Osteoblast (primary cell): ENCODE measurements at places on chromosomes 5 and 9. TPM values are rescaled to one million over a fixed set of nuclear protein-coding genes. Genes with fewer than 3 reads are reported as not detected.

BARHL1 gene
- total RNA-seq, result not detected in 2 replicates

NRARP gene
- under 0.01 TPM in 2 replicates for total RNA-seq

S1PR3 gene
- 2.7 and 3.3 TPM in 2 replicates for total RNA-seq

C8G gene
- total RNA-seq, result 1.2 TPM in 1 of 2 replicates, not detected in the other

MARCOL gene
- not detected in 2 replicates for total RNA-seq

- no peak for DNase-seq
Measured at GRCh38 chr9:31146485-31147166, 1237.8 kb upstream of the ACO1 start.

DNA sequence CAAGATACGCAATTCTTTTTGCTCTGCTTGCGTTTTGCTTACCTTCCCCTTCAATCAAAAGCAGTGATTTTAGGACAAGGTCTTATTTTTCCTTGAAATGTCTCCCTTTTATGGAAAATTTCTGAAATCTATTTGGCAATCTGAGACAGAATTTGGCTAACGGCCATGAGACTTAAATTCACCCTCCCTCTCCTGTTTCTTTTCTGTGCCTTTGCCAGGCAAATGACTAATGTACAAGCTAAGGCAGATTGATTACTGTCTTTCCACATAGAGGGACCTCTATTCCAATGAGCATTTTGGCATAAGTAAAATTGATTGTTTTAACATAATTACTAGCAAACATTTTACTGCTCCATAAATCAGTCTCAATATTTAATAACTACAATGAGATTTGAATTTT, 31.7 kb downstream of the FAM81B start:
- DNase-seq, result no peak

DNA sequence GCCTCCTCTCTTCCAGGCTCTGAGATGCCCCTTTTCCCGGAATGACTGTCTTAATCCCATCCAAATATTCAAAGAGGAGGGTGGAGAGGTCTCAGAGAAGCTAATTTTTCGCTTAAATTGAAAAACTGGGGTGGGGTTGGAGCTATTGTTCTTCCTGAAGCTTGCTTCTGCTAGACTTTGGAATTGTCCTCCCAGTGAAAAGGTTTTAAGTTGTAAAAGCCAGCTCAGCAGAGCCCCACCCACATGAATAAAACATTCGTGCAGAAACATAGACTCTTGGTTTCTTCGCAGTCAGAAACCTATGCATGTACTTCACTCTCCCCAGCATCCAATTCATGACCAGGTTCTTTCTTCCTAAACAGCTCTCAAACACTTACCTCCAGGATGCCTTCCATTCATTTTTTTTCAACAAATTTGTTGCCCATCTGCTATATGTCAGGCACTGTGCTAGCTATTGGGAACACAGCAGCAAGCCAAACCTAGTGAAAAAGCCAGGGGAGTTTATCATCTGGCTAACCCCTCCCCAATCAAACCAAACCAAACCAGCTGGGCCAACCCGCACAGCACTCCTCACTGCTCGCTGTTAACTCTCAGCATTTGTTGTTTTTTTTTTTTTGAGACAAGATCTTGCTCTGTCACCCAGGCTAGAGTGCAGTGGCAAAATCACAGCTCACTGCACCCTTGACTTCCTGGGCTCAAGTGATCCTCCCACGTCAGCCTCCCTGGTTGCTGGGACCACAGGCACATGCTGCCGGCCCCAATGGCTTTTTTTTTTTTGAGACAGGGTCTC, 37.9 kb upstream of the OCLN start:
- DNase-seq, result no peak
